ENCODE measurements at places on chromosomes 3 and 15.

DNA sequence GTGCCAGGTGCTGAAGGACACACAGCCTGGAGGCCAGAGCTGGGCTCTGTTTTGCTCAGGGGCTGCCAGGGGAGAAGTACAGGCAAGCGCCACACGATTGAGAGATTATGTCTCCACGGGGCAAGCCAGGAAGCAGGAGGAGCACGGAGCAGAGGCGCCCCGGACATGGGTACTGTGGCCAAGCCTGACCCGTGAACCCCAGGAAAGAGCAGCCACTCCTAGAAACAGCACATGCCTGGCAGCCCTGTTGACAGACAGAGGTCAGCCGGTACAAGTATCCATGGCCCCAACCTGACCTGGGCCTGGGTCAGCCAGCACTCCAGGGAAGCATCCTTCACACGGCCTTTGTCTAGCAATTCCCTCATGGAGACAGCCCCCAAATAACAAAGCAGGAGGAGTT is 89.4 kb downstream of the ADAMTS17 start:
- no peak for DNase-seq

DNA sequence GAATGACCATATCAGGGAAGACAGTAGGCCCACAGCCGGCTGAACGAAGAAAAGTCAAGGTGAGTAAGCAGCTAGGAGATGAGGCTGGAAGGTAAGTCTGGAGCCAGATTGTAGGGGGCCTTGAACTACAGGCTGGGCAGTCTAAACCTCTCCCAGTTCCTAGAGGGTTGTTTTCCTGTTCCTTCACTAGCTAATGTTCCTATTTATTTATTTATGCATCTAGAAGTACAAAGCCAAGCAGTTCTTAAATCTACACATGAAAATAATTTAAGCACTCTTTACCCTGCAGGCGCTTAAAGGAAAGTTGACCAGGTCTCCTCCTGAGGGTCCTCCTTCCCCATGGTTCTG is 3.7 kb downstream of the ACAA1 start:
- DNase-seq = no peak

DNA sequence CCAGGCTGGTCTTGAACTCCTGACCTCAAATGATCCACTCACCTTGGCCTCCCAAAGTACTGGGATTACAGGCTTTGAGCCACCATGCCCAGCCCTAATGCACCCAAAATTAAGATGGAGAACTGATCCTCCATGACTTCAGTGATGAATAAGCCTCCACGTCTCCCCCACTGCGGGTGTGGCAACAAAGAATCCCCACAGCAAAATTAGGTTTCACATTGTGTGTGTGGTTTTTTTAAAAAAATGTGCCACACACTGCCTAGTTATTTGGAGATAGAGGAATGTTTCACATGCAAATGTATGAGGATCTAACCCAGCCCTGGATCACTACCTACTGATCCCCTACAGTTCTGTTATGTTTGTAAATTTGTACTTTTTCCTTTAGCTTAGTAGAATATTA is 17.3 kb downstream of the HDAC11 start:
- DNase-seq = no peak

GRCh38 chr15:69313432-69314000 is 14.8 kb downstream of the PAQR5 start:
- no peak for DNase-seq

GRCh38 chr3:101801174-101801573 is 22.2 kb downstream of the NXPE3 start:
- no peak for DNase-seq

DNA sequence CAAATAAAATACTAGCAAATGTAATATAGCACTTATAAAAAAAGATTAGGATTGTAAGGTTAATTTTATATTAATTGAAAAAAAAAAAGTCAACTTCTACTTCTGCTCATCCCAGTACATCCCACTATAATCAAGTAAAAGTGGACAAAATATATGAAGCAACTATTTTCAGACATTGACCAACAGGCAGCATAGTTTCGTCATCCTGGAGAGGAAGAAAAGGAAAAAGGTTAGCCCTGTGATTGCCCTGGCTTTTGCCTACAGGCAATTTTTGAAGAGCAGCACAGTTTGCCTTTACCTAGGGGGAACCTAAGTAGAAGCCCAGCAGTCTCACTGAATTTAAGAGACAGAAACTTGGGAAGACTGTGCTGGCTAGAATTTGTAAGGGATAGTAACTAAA is 52.2 kb upstream of the ACTC1 start:
- DNase-seq = no peak

- no peak for DNase-seq
These were observed 7.6 kb downstream of the C15orf39 start for GRCh38 chr15:75209289-75209676.

DNA sequence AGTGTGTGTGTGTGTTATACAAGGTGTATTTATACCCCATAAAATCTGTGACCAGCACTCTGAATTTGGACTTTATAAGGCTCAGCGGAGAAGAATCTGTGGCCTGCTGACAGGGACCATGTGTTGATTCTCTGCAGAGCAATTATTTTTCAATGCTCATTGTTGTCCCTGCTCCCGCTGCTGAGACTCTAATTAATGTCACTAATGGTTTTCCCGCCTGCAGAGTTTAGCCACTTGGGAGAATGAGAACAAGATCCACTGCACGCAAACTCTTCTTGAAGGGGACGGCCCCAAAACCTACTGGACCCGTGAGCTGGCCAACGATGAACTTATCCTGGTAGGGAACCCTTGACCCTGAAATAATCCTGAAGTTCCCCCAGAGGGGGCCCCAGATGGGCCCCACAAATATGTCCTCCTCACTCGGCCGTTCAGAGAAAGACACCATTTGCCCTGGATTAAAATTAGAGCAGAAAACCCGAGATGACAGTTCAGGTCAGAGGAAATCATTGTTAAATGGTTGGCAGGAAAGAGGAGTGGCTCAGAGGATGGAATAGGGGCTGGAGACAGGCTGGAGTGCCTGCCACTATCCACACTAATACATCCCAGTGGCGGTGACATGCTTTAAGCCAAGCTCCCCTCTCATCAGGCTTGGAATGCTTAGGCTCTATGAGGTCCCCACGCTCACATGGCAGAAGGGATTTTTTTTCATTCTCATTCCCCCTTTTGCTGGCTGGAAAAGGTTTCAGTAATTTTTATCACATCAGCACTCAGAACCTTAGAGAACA is 3.3 kb downstream of the CRABP1 start:
- no peak for DNase-seq

- DNase-seq = no peak
These were observed 178.7 kb downstream of the THRB start for GRCh38 chr3:24315971-24316370.

- no peak for DNase-seq
These were observed 58.0 kb downstream of the CHD2 start for GRCh38 chr15:92958105-92958504.

GRCh38 chr3:175702956-175703355 is 843.8 kb downstream of the NAALADL2 start:
- DNase-seq = no peak

DNA sequence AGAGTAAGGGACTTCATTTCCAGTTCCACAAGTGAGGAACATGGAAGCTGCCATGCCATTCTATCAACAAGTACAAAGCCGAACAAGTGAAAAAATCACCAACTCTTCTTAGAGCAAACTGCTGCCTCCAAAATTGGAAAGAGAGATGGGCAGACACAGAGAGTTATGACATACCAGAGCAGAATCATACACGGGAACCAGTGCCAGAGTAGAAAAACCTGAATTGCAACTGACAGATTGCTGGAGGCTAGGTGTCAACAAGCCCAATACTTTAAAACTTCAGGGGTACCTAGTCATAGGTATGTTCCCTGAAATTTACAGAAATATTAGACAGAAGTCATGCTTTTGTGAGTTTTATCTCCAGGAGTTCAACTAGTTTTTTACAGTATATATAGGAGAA is 62.0 kb downstream of the TTBK2 start:
- DNase-seq = no peak

Data from putamen (tissue), 1 donor.